ENCODE measurements at places on chromosomes 5 and 9.

DNA sequence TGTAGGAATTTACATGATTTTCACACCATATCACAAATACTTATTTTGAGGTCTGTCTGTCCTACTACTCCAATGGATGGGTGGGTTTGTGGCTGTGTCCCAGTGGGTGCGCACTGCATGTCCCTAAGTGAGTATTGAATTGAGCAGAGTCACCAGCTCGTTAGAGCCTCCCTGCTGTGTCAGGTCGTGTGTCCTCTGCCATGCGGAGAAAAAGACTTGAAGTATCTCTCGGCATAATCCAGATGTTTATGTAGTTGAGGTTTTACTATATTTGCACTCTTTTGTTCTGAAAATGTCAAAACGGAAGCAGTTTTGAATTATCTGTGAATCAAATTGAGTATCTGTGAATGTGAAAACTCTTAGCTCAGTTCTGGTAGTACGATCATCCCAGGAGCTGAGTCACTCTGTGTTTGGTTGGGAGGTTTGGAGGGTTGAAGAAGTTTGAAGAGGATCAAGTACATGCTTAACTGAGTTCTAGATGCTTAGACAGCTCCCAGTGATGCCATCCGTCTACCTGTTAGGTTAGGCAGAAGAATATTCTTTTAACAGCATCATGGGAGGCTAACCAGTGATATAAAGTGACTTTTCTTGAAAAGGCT is 194.2 kb downstream of the TENT4A start:
- DNase-seq, result no peak

DNA sequence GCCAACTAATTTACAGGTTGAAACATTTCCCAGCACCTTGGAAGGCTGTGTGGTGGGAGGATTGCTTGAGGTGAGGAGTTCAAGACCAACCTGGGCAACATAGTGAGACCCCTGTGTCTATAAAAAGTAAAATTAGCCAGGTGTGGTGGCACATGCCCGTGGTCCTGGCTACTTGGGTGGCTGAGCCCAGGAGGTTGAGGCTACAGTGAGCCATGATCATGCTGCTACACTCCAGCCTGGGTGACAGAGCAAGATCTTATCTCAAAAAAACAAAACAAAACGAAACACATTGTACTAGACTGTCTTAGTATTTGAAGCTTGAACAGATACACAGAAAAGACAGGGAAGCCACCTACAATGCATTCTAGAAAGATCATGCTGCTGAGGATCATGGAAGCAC is 2.8 kb upstream of the HSDL2 start:
- no peak for DNase-seq

DNA sequence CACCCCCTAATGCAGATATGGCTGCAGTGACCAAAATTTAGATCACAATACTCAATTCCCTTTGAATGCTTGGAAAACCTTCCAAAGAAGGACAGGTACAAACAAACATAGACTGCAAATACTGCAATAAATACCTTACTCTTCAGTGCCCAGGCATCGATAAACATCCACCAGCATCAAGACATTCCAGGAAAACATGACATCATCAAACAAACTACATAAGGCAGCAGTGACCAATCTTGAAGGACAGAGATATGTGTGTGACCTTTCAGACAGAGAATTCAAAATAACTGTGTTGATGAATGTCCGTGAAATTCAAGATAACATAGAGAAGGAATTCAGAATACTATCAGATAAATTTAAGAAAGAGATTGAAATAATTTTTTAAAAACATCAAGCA is 488.6 kb downstream of the TLR4 start:
- no peak for DNase-seq

DNA sequence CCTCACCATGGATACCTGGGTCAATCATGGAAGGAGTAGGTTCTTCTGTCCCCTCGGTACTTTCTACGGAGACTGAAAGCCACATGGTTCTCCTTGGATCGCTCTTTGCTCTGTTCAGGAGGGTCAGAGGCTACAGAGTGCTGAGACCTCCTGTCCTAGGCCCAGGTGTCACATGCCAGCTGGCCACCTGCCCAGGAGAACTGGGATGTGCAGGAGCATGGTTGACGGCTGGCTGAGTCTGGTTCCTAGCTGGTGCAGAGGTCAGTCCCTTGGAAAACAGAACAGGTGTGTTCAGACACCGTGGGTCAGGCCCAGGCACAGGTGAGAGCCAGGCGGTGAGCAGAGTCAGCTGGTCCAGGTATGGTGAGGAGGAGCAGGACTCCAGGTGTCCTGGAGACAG is 416.3 kb downstream of the IRX1 start:
- no peak for DNase-seq

DNA sequence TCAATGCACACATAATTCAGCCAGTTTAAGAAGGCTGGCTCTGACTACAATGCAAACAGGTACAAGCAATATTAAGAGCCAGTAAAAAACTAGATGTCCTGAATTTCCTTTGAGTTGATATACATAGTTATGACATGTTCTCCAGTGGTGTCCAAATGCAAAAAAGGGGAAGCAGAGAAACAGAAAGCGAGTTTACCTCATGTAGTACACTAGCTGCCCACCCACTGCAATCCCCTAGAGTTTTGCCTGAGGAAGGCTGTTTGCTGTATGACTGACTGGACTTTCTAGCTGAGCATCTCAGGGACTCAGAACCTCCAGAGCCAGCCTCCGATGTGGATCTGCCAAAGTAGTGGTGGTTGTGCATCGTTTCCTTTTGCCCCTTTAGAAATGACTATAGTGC is 44.8 kb upstream of the SLC1A3 start:
- DNase-seq, result no peak

- no peak for DNase-seq
These were observed 209.6 kb upstream of the SLC30A5 start for GRCh38 chr5:68884144-68884754.

GRCh38 chr5:138490648-138491283 is 25.5 kb downstream of the EGR1 start:
- no peak for DNase-seq
